Skeletal muscle cell (primary cell): ENCODE measurements at places on chromosomes 1 and 21.

GRCh38 chr1:53188099-53188498 lies 8.5 kb upstream of the CPT2 start:
- no peak for DNase-seq

- no peak for DNase-seq
Observed at GRCh38 chr21:29674343-29674742, 265.5 kb downstream of the GRIK1 start.

DNA sequence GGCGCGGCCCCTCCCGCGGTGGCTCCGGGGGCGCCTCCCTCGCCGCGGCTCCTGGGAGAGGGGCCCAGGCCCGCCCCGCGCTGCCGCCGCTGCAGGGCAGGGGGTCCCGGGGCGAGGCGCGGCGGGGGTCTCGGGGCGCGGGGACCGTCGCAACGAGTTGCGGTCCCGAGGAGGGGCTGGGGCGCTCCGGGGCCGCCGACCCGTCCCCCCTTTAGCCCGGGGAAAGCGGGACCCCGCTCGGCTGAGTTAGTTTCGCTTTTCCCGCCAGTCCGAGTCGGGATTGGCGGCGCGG lies 493 bp downstream of the SPSB1 start:
- DNase-seq: no peak

DNA sequence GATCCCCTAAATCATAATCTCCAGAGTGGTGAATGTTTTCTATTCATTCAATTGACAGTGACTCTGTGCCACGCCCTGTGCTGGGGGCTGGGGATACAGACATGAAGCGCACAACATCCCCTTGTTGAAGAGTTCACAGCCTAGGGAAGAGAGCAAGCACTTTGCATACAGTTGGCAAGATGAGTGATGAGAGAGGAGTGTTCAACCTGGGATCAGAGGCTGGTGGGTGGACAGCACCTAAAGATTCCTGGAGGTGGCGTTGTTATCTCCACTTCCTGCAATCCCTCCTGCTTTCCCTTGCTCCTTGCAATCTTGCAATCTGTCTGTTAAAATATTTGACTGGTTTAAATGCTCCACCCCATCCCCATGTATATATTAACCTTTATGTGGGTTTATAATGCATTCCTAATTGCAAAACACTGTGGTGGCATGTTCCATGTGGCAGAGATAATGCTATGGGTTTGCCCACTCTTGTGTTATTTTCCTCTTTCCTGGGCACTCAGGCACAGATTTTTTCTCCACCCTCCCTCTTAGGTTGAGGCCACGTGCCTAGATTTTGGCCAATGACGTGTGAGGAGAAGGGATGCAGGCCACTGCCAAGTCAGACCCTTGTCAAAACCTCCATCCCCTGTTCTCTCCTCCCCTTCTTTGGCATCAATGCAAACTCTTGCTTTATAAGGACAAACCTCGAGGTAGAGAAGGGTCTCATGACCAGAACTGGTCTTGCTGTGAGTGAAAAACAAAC lies 36.2 kb upstream of the GADD45A start:
- DNase-seq: no peak

GRCh38 chr1:165254376-165254775 lies 102.1 kb downstream of the LMX1A start:
- DNase-seq: no peak
